ENCODE measurements at places on chromosomes 16 and 17. TPM values are rescaled to one million over a fixed set of nuclear protein-coding genes. Genes with fewer than 3 reads are reported as not detected.

Gene CA7
- total RNA-seq = not detected

DNA sequence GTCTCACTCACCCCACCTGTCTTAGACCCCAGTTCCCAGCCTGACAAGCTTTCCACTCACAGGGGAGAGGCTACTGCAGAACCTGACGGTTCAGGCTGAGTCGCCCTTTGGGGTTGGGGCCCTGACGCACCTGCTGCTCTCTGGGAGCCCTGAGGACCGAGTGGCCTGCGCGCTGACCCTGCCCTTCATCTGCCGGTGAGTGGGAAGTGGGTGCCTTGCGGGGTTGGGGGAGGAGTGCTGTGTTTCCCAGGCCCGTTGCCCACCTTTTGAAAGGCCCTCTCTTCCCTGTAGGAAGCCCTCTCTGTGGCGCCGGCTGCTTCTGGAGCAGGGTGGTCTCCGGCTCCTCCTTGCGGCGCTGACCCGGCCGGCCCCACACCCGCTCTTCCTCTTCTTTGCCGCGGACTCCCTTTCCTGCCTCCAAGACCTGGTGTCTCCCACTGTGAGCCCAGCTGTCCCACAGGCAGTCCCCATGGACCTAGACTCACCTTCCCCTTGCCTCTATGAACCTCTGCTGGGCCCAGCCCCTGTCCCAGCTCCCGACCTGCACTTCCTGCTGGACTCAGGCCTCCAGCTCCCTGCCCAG is 6.1 kb upstream of the TGFB1I1 start:
- H3K27me3 ChIP-seq = no peaks in the 10 kb centered on the region
- DNase-seq = no peak
- H3K4me3 ChIP-seq = no peak overlapping the region
- no peak overlapping the region for H3K27ac ChIP-seq
- no peaks in the 10 kb centered on the region for H3K36me3 ChIP-seq

- DNase-seq = no peak
- H3K36me3 ChIP-seq = no peaks in the 10 kb centered on the region
- H3K4me1 ChIP-seq = no peaks in the 10 kb centered on the region
- H3K4me3 ChIP-seq = no peak overlapping the region
Observed at GRCh38 chr16:17323171-17323570, 147.6 kb downstream of the XYLT1 start.

- no peaks in the 10 kb centered on the region for H3K36me3 ChIP-seq
- no peaks in the 10 kb centered on the region for H3K27me3 ChIP-seq
- no peak overlapping the region for H3K4me3 ChIP-seq
- DNase-seq = no peak
- H3K27ac ChIP-seq = no peak overlapping the region
Observed at GRCh38 chr16:64428463-64429113, 693.3 kb downstream of the CDH11 start.

Gene NMT1
- total RNA-seq = 198 TPM

GRCh38 chr17:76969598-76970172 is 101.5 kb downstream of the MGAT5B start:
- DNase-seq = no peak
- H3K4me1 ChIP-seq = peaks cover 10% of the 10 kb centered on the region
- H3K36me3 ChIP-seq = no peaks in the 10 kb centered on the region
- peak overlapping the region; percentile 68 for H3K4me3 ChIP-seq
- no peaks in the 10 kb centered on the region for H3K27me3 ChIP-seq

Gene CRHR1
- total RNA-seq = not detected

Gene CD300E
- total RNA-seq = not detected

- DNase-seq = no peak
- no peak overlapping the region for H3K4me3 ChIP-seq
- H3K27me3 ChIP-seq = no peaks in the 10 kb centered on the region
- no peak overlapping the region for H3K27ac ChIP-seq
- no peaks in the 10 kb centered on the region for H3K36me3 ChIP-seq
Observed at GRCh38 chr17:74049967-74050458, 153.5 kb upstream of the RPL38 start.

Gene CHST5
- not detected for total RNA-seq

Gene CIITA
- total RNA-seq = 11.9 TPM
